ENCODE measurements at places on chromosomes 4 and X.

DNA sequence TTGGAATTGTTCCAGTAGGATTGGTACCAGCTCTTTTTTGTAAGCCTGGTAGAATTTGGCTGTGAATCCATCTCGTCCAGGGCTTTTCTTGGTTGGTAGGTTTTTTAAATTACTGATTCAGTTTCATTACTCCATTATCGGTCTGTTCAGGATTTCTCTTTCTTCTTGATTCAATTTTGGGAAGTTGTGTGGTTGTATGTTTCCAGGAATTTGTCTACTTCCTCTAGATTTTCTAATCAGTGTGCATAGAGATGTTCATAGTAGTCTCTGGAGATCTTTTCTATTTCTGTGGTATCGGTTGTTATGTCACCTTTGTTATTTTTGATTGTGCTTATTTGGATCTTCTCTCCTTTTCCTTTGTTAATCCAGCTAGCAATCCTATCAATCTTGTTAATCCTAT, 248.7 kb downstream of the ARHGAP10 start:
- no peak for DNase-seq

DNA sequence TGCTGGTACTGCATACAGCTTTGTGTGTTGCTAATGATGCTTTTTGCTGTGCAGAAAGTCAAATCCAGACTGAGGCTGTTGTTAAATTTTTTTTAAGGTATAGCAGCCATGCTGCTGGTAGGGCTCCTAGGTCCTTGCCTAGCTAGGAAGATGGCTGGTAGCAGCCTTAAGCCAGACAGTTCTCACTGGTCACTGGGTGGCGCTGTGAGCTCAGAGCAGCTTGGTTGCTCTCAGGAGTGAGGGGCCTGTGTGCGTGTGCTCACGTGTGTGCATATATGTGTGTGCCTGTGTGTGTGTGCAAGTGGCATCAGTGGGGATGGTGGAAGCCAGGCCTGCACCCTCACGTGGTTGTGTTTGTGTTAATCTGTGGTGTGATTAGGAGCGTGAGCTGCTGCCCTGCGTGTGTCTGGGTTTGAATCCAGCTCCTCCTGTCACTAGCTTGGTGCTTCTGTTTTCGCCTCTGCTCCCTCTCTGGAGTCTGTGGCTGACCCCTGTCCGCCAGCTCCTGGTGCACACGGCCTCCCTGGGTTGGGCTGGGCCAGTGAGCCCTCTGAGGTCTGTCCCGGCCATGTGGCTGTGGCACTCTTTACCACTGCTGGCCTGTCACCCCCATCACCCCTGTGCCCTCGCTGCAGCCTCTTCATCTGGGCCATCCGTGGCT, 46.1 kb downstream of the SORCS2 start:
- DNase-seq = no peak

DNA sequence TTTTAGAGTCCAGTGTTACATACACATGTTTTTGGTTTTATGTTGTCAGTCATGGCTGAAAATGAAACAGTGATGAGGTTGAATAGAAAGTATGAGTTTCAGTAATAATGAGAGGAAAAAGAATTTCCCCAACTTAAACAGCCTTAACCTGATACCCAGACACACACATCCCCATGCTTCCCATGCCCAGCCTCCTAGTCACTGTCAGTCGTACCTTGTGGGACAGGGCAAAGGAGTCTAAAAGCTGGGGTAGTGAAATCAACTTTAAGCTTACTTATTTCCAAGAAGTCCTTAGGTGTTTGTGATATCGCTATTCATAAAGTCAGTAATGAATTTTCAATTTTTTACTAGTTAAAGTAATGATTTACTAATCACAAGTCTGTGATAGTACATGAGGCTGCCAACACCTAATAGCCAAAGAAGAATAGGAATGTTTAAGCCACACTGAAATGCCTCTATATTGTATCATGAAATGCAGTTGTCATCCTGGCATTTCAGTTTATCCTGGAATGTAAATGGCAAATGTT, 24.3 kb upstream of the GPR34 start:
- no peak for DNase-seq

DNA sequence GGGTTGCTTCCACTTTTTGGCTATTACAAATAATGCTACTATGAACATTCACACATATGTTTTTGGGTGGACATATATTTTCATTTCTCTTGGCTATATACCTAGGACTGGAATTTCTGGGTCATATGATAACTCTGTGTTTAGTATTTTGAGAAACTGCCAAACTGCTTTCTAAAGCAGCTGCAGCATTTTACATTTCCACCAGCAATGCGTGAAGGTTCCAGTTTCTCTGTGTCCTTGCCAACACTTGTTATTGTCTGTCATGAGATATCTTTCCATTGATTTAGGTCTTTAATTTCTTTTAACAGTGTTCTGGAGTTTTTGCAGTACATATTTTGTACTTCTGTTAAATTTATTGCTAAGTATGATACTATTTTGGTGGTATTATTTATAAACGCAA, 48.3 kb downstream of the CLCN5 start:
- no peak for DNase-seq

DNA sequence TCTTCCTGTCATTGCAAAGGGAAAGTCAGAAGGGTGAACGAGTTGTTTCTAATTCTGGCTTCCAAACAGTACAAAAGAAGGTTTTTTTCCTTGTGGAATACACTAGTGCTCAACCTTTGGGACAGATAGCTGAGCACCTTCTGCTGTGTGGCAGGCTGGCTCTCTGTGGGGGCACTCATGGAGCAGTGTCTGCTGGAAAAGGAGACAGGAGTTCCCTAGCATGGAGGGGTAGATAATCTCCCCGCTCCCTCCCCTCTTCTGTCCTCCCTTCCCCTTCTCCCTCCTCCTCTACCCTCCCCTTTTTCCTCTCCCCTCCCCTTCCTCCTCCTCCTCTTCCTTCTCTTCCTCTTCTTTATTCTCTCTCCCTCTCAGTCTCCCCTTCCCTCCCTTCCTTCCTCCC, 62.4 kb upstream of the MTM1 start:
- no peak for DNase-seq

- DNase-seq = no peak
Observed at GRCh38 chr4:185520119-185520518, 15.2 kb downstream of the PDLIM3 start.

- no peak for DNase-seq
Observed at GRCh38 chr4:73600954-73601353, 19.3 kb downstream of the RASSF6 start.

DNA sequence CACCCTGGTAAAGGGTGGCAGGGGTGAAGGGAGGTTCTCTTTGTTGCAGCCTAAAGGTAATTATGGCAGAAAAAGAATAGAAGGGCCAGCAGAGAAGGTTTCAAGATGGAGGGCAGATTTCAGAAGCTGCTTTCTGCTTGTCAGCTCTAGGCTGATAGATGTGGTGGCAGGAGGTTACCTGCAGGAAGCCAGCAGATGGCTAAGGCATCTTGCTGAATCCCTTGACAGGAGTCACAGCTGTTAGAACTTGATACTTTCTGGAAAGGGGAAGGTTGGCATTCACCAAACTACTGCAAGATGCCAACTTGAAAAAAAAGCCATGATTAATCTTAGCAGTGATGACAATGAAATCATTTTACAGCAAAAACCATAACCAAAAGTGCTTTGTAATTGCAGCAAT, 69.5 kb upstream of the CBLL2 start:
- no peak for DNase-seq

GRCh38 chr4:61201961-61202637, 2.0 kb downstream of the ADGRL3 start:
- DNase-seq = no peak

- DNase-seq = no peak
Observed at GRCh38 chr4:184384810-184385557, 89.4 kb downstream of the IRF2 start.

DNA sequence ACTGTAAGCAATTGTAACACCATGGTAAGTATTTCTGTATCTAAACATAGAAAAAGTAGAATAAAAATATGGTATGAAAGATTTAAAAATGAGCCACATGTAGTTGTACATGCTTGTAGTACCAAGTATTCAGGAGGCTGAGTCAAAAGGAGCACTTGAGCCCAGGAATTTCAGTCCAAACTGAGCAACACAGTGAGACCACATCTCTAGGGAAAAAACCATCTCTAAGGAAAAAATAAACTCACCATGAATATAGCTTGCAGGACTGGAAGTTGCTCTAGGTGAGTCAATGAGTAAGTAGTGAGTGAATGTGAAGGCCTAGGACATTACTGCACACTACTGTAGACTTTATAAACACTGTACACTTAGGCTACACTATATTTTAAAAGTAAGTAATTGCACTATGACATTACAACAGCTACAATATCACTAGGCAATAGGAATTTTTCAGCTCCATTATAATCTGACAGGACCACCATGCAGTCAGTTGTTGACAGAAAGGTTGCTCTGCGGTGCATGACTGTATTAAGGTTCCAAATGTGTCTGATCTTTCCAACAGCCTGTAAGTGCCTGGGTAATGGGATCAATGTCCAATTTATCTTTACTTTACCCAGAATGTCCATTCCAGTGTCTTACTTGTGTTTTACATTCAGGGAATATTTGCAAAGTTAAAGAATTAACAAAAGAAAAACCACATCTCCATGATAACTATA, 28.9 kb upstream of the LRBA start:
- DNase-seq = no peak

Data from stimulated activated CD8-positive, alpha-beta memory T cell treated with anti-CD3 and anti-CD28 coated beads, Interleukin-7, amount 100 ng/mL, for 1 hour (primary cell).